ENCODE measurements at places on chromosomes 5 and 9.

DNA sequence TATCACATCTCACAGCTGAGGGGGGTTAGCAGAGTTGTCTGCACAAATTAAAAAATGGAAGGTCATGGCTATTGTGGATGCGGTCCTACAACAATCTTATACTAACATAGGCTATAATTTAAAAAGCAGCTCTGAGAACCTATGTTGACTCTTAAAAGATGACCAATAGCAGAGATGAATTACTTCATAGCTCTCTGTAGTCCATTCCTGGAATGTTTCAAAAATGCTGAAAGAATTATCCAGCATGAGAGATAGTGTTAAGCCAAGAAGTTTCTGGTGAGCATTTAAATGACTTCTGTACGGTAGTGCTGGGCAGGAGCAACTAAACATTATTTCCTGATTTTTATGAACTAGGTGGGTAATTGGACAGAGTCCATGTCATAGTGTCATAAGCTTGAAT is 218.2 kb upstream of the NUDT12 start:
- no peak for DNase-seq

GRCh38 chr9:84456527-84456926 is 116.0 kb upstream of the SLC28A3 start:
- no peak for DNase-seq

DNA sequence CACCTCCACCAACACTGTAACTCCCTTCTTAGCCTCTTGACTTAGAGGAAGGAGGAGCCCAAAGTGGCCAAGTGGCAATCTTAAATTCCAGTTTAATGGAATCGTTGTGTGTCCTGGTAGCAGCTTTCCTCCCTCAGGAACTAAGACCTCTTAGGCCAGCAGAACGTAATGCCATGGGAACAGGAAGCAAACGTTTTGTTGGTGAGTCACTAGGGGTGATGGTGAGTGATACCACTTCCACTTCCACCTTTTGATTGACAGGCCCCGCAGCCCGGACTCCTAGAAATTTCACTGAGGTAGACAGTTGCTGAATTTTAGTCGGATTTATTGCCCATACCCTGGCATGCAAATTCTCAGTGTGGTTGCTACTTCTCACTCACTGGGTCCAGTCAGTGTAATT is 94.2 kb upstream of the FBN2 start:
- DNase-seq = no peak

DNA sequence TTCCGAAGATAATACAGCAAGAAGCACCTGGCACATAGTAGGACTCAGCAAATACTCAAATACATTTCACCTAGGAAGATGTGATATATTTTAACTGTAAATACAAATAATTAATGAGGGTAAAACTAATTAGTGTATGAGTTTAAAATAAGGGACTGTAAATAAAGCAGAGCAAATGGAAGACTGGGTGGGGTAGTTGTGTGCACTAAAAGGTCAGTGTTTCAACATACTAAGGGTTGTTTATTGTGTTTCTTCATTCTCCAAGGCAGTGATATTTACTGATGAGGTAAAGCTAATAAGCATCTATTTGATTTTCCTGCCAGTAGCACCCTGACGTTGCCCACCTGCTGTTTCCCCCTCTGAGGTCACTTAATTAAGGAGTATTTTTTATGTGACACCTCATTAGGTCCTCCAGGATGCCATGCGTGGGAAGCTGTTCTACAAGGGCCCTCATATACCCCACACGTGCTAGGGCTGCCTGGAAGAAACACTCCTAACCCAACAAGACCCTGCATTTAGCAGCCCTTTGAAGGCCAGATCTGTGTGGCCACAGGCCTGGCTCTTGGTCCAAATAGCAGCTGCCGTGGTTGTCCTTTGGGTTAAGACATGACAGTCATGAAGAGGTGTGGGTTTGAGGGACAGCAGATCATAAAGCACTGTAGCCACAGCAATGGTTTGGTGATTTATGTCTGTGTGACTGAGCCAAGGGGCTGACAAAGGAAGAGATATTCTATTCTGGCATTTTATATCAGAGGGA is 97.5 kb upstream of the RPS23 start:
- DNase-seq = peak; percentile 86

GRCh38 chr5:77397686-77398292 is 94.3 kb downstream of the WDR41 start:
- DNase-seq = no peak

DNA sequence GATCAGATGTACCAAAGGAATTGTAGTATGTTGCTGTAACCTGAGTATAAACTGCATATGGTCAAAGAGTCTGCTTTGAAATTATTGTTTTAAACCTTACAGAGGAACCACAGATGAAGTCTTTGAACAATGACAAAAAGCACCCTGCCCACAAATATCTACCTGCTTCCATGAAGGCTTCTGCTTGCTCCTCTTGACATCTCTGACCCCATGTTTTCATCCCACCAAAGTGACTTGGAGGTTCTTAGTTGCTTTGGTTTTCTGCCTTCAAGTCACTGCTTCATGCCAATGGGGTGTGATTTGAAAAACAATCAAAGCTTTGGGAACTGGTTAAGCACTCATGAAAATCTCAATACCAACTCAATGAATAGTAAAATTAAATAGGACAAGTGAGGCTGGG is 194.6 kb upstream of the ACTBL2 start:
- no peak for DNase-seq

GRCh38 chr9:2802494-2802921 is 41.4 kb downstream of the PUM3 start:
- no peak for DNase-seq

GRCh38 chr5:8840237-8840636 is 705.6 kb downstream of the SEMA5A start:
- DNase-seq = no peak

All from NCI-H1417 (cell line).